GOT3 (cell line): ENCODE measurements at places on chromosomes 5 and 9.

DNA sequence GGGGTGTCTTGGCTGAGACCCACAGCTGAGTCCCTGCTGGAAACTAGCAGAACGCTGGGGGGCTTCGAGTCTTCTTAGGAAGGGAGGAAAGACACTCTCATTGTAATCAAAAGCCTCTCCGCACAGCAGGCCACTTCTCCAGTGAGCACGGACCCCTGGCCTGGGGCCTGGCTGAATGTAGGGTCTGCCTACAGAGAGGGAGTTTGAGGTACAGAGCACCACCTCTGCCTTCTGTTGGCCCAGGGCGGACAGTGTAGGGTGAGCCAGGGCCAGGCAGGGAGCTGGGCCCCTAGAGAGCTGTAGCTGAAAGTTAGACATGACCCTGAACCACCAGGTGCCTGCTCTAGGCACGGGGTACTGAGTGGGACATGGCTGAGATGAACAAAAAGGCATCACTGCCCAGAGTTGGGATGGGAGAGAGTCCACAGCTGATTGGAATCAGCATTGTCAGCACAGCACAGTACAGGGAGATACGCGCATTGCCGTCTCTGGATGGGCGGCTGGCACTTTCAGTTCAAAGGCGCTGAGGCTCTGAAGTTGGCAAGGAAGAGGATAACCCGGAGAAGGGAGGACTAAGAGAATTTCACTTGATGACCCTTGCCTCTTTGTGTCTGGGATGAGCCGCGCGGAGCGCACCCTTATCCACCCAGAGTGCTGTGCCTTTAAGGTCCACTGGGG lies 363 bp upstream of the SLC25A48 start:
- DNase-seq: no peak

- no peak for DNase-seq
These were observed 108.2 kb downstream of the SYK start for GRCh38 chr9:90909747-90910283.

GRCh38 chr5:56003179-56003578 lies 8.4 kb upstream of the IL6ST start:
- no peak for DNase-seq

GRCh38 chr9:134557331-134557730 lies 84.3 kb upstream of the COL5A1 start:
- DNase-seq: no peak

DNA sequence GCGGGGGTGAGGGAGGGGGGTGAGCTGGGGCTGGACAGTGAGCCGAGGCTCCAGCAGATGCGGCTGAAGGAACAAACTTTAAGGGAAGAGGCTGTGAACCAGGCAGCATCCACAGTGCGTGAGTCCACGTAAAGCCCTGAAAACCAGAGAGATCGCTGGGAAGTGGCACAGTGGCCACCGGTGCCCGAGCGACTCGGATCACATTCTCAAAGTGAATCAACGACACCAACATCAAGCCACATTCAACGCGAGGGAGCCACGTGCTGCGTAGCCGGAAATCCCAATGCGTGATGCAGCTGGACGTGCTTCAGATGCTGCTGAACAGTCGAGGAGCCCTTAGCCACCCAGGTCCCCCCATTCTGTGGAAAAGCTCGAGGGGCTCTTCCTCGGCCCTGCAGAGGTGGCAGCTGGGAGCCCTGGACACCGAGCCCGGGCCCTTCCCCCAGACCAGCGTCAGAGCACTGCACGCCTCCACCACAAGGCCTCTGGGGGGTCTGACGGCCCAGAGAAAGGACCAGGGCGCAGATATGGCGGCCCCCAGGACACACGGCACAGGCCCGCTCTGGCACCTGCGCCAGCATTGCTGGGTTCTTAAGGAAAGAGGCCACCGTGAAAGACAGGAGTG lies 53.7 kb upstream of the EXOC3 start:
- no peak for DNase-seq

GRCh38 chr5:4453655-4454054 lies 686.5 kb upstream of the ADAMTS16 start:
- DNase-seq: no peak

GRCh38 chr9:33065157-33066076 lies 11.1 kb downstream of the SMU1 start:
- no peak for DNase-seq

DNA sequence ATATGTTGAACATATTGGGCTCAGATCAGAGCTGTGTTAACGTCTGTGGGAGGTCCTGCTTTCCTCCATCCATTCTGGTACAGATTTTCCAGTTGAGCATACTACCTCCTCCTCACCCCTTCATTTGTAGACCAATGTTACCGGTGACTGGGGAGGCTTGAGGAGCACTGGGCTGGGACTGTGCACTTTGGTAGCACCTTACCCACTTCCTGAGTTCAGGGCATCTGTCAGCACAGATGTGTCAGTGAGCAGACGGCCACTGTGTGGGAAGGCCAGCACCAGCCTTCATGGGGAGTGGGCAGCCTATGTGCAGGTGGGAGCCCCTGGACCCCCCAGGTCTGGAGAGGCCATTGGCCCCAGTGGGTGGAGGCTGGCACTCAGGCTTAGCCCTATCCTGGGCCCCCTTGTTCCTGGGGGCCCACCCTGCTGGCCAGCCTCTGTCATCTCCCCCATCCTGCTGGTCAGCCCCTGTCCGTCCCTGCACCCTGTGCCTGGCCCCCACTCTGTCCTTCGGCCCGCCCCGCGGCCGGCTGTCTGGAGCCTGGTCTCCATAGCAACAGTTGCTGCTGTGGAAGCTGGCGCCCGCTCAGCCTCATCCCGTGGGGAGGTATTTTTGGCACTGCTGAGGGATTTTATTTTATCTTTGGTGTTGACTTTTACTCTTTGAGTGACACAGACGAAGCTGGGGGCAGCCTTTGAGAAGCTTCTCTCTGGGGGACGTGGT lies 21.3 kb downstream of the WNK2 start:
- DNase-seq: no peak

- DNase-seq: no peak
These were observed 12.1 kb upstream of the COL27A1 start for GRCh38 chr9:114143234-114143633.

DNA sequence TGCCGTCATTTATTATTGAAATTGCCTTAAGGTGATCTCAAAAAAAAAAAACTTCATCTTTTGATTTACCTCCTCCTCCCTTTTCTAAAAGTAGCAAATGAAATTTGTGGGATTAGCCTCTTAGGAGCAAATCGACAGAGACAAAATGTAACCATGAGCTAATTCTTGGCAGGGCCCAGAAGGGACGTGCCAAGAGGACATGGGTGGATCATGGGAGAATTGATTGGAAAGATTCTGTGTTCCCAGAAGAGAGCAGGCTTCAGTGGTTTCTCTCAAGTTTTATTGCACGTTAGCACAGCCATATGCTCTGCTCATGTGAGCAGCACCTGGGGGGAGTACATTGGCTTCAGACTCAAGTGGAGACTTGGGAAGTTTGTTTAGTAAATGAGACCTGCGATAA lies 394.6 kb downstream of the ELAVL2 start:
- DNase-seq: no peak

DNA sequence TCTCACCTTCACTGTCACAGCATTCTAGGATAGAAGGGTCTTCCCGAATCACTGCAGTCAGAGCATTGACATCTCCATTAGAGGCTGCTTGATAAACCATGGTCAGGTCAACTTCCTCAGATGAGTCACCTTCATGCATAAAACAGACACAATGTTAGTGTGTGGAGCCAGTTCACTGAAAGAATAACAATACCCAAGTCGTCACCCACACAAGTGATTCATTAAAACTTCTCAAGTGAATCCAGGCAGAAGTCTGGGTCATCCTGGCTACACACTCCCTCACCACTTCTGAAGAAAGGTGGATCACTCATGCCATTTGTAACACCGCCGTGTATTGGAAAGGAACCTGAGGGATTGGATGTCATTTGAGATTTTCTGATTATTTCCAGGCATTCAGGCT lies 49.6 kb downstream of the ANKRD55 start:
- DNase-seq: no peak

DNA sequence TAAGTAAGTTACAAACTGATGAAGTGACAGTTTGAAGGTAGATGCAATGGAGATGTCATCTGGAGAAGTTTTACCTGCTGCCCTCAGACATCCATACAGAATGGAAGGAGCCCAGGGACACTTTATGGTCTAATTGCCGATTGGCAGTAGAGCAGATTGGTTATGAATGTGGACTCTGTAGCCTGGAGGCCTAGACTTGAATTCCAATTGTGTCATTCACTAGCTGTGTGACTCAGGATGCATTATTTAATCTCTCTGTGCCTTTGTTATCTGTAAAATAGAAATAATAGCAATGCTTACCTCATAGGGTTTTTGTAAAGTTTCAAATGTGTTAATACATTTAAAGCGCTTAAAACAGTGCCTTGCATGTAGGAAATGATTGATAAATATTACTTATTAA lies 5.2 kb upstream of the TCERG1 start:
- no peak for DNase-seq

DNA sequence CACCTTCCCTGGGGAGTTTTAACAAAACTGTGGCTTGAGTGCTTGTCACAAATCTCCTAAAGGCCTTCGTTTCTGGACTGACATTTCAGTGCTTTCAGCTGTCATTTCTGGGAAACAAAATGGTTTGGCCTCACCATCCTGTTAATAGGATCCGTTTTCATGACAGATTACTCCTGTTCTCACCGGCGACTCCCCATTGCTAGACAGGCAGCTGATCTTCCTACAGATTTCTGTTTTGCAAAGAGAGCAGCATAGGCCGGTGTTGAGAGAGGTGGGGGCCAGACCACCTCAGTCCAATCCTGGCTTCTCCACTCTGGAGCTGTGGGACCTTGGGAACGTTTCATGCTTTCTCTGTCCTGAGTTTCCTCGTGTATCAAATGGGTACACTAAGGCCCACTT lies 75.5 kb upstream of the OTULINL start:
- no peak for DNase-seq

DNA sequence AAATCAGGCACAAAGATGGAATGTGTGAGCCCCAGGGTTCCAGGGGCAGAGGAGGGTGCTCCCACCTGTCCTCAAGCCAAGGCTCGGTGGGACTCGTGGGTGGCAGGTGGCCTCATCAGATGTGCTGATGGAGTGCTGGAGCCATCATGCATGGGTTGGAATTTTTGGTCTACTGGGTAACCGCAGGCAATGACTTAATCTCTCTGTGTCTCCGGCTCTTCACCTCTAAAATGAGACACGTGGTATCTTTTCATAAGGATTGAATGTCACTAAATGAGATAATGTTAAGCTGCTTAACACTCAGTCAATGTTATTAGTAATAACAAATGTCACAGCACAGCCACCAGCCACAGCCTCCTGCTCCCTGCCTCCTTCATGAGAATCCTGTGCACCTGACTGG lies 245.5 kb downstream of the HSPA4 start:
- no peak for DNase-seq

- no peak for DNase-seq
These were observed 136.1 kb downstream of the GAPVD1 start for GRCh38 chr9:125397736-125398135.

- no peak for DNase-seq
These were observed 70.9 kb upstream of the RARS1 start for GRCh38 chr5:168415401-168415800.

DNA sequence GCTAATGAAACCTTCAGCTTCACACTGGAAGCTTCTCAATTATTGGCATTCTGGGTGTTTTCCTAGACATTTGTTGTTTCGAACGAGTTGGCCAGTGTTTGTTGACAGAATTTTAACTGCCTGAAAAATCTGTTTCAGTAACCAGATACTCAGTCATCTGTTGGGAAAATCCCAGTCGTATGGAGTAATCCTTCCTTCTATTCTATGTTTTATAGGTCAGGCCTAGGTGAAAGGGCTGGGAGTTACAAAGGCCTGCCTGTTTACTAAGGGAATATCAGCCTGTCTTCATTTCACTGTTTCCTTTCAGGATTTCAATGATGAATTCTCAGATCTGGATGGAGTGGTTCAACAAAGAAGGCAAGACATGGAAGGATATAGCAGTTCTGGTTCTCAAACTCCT lies 59.9 kb downstream of the GRAMD2B start:
- DNase-seq: no peak

- DNase-seq: no peak
These were observed 32.6 kb upstream of the RXRA start for GRCh38 chr9:134293611-134294152.

- no peak for DNase-seq
These were observed 248.1 kb upstream of the NREP start for GRCh38 chr5:112004867-112005622.

- DNase-seq: no peak
These were observed 196.0 kb upstream of the PAPPA start for GRCh38 chr9:115957585-115957984.

- no peak for DNase-seq
These were observed 33.5 kb downstream of the SEMA4D start for GRCh38 chr9:89464300-89464901.

DNA sequence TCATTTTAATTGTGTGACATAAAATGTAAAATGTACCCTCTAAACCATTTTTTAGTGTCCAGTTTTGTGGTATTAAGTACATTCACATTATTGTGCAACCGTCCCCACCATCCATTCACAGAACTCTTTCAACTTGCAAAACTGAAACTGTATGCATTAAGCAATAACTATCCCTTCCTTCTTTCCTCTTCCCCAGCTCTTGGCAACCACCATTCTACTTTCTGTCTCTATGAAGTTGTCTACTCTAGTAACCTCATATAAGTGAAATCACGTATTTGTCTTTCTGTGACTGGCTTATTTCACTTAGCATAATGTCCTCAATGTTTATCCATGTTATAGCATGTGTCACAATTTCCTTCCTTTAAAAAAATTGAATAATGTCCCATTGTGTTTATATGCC lies 142.4 kb downstream of the C9orf152 start:
- DNase-seq: no peak

- no peak for DNase-seq
These were observed 47.0 kb upstream of the CAST start for GRCh38 chr5:96615223-96615622.

DNA sequence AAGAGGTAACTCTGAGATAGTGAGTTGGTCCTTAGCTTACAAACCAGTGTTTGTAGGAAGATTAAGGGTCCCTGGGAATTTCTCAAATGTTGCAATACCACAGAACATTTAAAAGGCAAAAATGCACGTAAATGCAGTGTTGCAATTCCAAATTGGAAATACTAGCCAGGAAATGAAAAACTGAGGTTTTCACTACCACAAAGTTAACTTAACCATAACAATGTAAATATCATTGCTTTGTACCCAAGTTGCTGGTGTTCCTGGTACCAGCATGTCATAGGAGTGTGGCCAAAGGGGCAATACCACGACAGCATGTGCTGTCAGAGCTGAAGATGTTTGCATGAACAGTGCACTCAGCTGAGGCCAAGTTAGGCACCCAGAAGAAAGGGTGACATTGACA lies 382.9 kb downstream of the GLIS3 start:
- DNase-seq: no peak

DNA sequence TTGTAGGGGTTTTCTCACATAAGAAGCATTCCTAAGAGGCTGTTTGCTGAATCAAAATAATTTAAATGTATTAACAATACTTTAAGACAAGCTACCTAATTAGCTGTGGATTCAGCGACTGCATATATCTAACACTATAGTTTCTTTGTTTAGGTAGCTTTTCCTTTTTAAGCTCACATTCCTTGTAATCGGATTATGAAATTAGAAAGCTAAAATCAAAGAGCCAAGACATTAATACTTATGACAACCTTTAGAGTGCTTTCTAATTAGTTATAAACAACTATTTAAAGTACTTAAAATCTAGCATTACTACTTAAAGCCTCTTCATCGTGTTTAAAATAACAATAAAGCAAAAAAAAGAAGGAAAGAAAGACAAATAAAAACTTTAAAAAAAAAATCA lies 137.3 kb upstream of the RETREG1 start:
- no peak for DNase-seq

- no peak for DNase-seq
These were observed 198.5 kb upstream of the PTGER4 start for GRCh38 chr5:40481241-40481640.
